NCI-H1694 treated with DMSO at 0.1 percent for 48 hours (cell line): ENCODE measurements at places on chromosomes 4 and X.

DNA sequence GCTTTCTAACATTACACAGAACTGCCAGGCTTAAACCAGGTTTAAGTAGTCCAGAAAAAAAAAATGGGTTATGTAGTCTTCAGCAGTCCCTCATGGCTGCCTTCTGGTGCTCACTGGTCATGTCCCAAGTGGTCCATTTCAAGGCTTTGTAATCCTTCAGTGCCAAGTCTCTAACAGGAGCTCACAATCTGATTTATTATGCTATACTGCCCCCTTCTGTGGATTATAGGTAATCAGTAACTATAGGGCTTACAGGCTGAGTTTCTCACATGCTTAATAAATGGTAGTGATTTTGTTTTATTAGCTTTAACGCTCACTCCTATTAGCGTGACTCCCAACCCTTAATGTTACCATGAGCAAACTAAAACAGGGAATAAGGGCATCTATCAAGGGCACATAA is 92.5 kb upstream of the EDA2R start:
- peak; percentile 0 for DNase-seq

DNA sequence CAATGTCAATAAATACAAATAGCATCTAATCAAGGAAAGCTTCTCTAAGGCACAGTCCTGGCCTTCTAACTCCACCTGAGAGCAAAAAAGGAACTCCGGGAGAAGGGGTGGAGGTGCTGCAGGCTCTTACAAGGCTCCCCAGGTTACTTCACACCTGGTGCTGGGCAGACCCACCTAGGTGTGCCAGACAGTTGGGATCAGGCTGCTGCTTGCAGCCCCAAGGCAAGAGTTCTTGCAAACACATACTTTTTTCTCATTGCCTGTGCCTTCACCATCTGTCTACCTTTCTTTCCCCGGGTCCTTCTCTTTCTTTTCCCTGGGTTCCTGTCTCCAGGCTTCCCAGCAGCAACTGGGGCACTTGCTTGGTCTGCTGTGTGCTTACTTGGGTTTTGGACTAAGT is 81.4 kb upstream of the STIM2 start:
- no peak for DNase-seq

- no peak for DNase-seq
These were observed 324.1 kb upstream of the DIPK2B start for GRCh38 chrX:45524805-45525204.

DNA sequence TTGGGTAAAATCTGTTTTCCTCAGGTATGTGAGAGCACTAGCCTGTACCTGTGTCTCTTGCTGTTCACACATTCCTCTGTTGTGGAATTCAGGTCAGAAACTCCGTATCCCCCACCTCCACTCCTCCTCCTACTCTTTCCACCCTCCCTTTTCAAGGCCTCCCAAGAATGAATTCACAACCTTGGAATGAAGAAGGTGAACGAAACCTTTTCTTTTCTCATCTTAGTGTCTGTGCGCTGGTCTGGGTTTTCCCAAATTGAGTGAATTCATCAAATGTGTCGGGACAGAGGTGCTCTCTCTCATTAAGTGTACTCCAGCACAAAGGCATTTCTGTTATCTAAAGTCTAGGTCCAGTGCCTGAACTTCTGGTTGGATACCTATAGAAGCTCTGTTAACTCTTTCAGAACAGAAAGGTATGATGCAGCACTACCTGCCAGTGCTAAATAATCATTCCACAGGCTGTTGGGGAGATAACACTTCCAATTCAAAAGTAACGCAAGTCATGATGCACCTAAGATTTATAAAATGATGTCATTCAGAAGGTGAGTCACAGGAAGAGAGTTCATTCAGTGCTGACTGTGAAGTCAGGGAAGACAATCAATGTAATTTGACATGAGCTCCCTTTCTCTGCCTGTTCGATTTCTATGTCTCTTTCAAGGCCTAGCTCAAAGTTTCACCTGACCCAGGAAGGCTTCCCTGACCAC is 41.9 kb downstream of the COL4A6 start:
- DNase-seq = no peak

GRCh38 chr4:145812919-145813318 is 125.7 kb downstream of the ZNF827 start:
- no peak for DNase-seq

DNA sequence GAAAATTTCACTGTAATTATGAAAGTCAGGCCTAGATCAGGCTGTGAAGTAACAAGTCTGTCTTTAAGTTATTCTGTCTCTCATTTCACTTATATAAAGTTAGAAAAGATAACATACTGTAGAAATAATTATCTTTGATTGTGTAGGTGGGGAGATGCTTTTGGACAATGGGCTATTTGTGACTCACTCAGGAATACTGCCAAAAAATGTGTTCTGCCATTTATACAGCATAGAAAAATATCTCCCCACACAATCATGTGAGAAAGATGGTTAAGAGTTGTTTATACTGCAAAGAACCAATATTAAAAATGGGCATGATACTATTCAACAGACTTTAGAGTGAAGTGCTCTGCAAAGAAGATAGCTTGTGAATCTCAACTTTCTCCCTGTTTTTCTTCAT is 95.0 kb upstream of the GABRA2 start:
- DNase-seq = no peak

DNA sequence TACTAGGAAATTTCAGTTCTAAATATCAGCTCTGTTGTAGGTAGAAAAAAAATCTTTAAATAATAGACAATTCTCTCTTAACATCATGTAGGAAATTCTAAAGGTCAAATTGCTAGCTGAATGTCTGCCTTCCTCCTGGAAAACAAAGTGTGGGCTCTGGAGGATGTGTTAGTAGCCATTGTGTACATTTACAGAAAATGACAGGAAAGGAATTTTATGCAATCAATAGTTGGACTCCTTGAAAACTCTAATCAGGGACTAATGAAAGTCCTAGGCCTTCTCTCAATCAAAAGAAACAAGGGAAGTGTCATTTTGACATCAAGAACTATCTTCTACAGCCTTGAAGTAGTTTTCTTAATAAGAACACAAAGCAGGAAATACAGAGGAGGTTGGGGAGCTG is 174.6 kb downstream of the ANKRD50 start:
- no peak for DNase-seq

DNA sequence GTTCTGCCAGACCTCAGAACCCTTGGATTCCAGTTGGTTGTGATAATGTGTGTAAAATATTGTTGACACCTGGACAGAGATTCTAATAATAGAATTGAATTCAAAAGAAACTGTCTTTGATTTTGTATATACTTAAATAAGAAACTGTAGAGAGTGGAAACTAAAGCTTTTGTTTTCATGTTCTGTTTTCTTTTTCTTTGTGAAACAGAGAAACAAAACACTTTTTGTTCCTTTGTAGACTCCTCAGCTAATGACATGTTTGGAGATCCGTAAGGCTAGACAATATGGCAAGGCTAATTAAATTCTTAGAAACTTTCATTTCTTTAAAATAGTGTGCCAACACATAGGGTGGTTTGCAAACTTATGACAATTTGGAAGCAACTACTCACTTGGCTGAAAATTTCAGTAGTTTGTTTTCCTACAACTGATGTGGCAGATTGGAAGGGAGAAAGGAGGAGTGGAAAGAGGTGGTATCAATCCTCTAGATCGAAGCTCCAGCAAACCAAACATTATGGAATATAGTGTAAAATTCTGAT is 90.9 kb upstream of the FAT1 start:
- DNase-seq = no peak

- DNase-seq = no peak
These were observed 41.1 kb downstream of the HPF1 start for GRCh38 chr4:169716677-169717076.

DNA sequence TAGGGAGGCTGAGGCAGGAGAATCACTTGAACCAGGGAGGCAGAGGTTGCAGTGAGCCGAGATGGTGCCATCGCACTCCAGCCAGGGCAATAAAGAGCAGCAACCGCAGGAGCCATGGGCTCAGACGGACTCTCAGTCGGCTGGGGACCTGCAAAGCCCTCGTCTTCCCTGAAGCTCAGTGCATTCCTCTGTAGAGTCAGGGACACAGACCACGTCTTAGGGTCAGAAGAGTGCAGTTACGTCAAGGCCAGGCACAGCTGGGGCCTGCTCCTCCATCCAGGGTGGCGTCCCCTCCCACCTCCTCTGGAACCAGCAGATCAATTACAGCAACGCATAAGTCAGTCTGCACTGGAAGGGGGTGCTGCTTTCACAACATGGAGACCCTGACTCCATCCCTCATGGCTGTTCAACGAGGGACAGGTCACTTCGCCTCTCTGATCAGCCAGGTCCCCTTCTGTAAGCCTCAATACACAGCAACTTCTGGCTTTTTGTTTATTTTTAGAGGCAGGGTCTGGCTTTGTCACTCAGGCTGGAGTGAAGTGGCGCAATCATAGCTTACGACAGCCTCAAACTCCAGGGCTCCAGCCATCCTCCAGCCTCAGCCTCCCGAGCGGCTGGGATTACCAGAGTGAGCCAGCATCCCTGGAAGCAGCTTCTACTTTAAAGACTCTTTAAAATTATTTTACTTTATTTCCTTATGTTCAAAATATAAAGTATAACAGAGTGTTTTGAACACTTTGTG is 76.4 kb downstream of the ZFYVE28 start:
- DNase-seq = no peak

DNA sequence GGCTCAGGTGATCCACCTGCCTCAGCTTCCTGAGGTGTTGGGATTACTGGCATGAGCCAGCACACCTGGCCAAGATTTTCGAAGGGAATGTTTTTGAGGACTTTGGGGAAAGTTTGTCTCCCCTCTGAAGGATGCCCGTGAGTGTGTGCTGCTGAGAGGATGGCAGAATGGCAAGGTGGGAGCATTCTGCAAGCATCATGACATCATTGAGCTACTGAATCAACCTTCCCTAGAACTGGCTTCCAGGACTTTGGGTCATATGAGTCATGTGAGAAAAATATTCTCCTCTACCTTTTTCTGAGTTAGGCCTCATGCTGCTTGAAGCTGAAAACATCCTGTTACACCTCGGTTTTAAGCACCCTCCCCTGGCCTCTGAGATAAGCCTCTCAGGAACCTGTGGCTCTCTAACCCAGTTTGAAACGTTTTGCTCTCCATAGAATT is 31.0 kb downstream of the TMEM131L start:
- DNase-seq = no peak

DNA sequence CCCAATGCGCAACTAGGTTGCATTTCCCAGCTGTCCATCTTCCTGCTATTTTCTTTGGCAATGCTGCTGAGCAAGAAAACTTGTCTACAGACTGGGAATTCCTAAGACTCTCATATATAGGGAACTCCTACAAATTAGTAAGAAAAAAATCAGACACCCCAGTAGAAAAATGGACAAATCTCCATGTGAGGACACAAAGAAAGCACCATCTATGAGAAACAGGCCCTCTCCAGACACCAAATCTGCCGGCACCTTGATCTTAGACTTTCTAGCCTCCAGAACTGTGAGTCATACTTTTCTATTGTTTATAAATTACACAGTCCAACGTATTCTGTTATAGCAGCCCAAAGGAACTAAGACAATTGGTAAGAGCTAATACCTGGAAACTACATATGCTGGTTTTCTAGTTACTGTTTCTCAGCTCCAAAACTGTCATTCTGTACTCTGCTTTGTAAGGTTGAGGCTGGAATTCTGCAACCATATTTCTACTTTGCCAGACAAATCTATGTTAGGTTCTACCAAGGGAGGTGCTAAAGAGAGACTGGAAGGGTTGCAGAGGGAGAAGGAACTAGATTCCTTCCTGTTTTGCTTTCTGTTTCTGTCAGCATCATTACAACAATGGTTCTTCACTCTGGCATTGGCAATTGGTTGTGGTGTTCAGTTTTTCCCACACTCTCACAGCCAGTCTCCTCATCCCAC is 35.7 kb upstream of the FAM241A start:
- no peak for DNase-seq

DNA sequence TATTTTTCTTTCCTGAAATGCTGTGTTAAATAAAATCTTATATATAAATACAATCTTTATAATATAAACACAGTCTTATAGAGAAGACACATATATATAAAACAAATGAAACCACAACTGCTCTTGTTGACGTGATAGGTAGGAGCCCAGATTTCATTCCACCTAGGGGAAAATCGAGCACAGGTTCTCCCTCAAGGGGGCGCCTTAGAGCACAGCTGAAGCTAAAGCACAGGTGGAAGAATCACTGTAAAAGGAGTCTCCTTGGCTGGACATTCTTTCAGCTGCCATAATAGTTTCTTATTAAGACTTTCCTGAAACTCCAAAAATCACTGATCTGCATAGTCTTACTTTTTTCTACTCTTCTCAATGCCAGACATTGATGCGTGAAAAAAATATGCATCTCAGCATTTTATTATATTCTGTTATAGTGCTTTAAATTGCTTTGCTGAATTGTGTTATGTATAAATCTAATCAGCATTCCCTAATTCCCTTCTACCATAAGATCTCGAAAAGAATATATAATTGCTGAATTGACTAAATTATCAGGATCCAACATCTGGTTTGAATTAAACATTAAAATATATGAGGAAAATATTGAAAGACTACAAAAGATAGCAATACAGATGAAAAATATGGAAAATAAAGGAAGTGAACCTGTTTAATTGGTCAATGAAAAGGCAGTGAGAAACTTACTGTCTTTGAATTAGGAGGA is 25.5 kb upstream of the RXFP1 start:
- DNase-seq = no peak

GRCh38 chr4:7158991-7159390 is 33.3 kb upstream of the SORCS2 start:
- no peak for DNase-seq

DNA sequence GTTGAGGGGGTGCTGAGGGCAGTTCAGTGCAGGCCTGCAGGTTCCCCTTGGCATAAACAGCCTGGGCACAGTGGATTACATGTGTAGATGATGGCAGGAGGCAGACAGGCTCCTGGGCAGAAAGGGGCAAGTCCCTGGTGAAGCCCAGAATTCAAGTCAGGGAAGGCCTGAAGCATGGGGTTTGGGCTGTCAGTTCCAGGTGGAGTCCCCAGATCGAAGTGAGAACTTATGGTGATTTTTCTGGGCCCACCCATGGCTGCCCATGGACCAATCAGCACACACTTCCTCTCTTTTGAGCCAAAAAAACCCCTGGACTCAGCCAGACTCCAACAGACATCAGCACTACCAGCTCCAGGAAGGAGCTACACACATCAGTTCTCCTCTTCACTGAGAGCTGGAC is 529.1 kb downstream of the PPARGC1A start:
- no peak for DNase-seq

DNA sequence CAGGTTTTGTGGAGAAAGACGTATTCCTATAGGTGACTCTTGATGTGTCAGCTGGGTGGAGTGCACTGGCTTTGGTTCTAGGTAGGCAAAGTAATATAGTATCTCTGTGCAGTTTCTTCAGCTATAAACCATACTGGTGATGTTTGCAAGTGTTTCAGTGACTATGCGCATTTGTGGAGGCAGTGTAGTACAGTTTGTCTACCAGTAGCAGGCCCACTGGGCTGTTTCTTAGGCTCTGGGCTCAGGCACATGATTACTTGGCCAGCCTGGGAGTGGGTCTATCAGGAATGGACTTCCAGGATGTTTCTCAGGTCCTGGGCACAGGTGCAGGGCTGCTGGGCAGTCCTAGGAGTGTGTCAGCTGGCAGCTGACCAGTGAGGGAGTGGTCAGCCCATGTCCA is 51.9 kb upstream of the INTU start:
- DNase-seq = no peak

GRCh38 chr4:83110970-83111750 is 3.4 kb downstream of the PLAC8 start:
- DNase-seq = peak; percentile 20
